Esophagus squamous epithelium (tissue), 5 donors: ENCODE measurements at places on chromosomes 16 and 17.

DNA sequence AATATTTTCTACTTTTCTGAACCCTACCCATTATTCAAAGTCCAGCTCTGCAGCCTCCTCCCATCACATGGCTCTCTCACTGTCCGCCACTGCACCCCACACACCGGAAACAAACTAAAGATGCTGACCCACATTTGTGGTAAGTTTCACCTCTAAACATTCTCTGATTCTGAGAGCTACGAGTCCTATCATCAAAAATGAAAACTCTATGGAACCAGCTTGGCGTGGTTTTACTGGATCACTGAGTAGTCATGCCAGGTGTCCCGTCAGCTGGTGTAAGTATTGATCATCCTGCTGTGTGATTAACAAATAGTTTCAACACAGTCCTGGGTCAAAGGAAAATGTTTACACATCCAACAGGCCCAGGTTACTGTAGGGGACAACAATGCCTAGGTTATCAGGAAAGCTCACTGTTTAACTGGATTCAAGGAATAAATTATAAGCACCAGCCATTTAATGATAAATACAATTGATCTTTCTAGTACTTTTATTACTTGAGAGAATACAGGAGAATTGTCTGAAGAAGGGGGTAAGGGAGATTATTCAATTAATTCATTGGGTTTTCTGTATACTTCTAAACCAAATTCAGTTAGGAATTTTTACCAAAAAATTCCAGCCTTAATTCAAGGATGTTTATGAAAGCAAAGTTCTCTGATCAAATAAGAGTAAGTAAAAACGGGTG is 33.9 kb downstream of the CYTH1 start:
- no peak for DNase-seq

DNA sequence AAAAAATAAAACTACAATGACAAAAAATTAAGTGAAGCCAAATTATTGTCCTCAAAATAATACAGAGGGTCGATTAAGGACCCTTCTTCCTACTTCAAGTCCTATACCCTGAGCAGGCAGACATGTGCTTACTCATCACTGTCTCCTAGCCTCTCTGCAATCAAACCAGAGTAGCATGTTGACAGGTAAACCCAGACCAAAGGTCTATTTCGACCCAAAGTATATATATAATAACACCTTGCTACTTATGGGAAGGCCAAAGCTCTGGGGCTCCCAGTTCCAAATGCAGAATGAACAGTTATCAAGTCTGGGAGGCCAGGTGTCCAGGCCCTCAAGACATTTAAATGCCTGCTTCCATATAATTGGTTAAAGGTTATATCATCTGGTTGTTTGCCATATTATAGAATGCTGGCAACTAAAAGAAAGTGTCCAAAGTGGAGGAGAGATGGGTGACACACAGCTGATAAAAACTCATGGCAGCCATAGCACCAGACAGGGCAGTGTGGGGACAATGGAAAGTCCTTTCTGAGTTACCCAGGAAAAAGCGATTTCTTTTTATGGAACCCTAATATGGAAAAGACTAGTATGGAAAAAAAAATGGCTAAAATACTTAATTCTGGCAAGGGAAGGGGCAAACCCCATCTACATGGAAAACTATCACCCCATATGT is 53.6 kb downstream of the N4BP1 start:
- DNase-seq = no peak

DNA sequence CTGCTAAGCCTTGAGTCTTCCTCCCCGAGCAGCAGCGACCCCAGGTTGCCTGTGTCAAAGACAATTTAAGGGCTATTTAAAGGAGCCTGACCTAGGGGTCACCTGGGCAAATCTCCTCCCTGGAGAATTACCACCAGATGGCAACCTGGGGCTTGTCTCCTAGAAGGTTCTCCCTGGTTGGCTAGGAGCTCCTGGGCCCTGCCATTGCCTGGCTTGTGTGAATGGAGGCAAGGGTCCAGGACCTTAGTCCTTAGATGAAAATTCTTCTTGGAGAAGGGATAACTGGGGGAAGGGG is 51.3 kb upstream of the TAC4 start:
- no peak for DNase-seq

DNA sequence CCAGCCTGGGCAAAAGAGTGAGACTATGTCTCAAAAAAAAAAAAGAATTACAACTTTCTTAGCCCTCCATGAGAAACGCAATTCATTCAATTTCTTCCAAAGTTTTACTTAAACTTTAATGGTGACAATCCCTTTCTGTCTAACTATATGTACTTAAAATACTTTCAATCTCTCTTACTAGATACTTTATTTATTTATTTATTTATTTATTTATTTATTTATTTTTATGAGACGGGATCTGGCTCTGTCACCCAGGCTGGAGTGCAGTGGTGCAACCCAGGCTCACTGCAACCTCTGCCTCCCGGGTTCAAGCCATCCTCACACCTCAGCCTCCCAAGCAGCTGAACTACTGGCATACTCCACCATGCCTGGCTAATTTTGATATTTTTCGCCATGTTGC is 108.1 kb downstream of the SPAG9 start:
- no peak for DNase-seq

DNA sequence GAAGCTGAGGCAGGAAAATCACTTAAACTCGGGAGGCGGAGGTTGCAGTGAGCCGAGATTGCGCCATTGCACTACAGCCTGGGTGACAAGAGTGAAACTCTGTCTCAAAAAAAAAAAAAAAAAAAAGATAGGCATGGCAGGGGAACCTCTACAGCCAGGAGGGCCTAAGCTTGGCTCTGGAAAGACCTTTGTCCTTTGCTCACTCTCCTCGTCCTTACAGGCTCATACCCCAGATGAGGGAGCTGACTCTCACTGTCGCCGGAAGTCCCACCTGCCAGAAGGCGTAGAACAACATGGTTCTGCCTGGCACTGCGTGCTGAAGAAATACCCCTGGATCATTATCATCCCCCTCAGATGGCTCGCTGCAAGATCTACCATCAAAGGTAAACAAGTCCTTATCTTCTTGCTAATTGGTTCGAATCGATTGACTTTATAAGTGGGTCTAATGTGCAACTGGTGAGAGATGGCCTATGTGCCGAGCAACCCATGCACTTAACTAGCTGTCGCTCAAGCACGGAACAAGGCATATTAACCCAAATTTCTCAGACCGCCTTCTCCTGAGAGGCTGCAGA is 29.7 kb downstream of the RTN4RL1 start:
- DNase-seq = no peak

- no peak for DNase-seq
Observed at GRCh38 chr16:48395375-48395774, 10.2 kb upstream of the SIAH1 start.
